NT2/D1 (cell line): ENCODE measurements at places on chromosomes 11 and 22.
A peak's percentile ranks its signal among the peaks of the same experiment; 100 is the strongest.

DNA sequence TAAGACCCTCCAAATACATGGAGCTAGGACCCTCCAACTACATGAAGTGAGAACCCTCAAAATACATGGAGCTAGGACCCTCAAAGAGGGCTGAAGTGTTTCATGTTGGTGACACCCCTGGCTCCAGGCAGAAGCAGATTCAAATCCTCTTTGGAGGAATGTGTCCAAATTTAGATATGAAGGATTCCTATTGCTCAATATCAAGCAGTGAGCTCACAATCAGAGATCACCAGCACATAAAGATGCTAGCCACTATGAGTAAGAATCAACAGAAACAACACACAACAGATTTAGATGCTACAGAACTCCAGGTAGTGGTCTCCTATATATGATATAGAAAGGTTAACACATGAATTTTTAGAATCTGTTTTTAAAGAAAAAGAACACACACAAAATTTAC, 11.2 kb upstream of the RAB3IL1 start:
- no peak for DNase-seq

- no peak for DNase-seq
Measured at GRCh38 chr11:128260398-128260797, 327.0 kb downstream of the ETS1 start.

DNA sequence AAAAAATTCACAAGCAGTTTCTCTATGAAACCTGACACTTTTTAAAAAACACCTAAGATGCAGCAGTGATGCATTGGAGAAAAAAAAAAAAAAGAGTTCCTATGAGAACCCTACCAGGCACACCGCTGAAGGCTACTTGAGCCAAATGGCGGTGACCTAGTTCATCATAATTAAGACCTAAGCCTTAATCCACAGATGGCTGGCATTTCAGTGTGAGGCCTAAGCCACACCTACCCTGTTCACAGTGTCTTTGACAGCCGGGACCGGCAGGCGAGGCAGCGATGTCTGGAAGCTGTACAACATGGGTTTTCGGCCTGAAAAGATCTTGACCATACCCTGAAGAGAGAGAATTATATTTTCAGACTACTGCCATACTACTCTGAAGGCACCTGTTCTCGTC, 38.0 kb downstream of the CPT1A start:
- DNase-seq, result no peak

DNA sequence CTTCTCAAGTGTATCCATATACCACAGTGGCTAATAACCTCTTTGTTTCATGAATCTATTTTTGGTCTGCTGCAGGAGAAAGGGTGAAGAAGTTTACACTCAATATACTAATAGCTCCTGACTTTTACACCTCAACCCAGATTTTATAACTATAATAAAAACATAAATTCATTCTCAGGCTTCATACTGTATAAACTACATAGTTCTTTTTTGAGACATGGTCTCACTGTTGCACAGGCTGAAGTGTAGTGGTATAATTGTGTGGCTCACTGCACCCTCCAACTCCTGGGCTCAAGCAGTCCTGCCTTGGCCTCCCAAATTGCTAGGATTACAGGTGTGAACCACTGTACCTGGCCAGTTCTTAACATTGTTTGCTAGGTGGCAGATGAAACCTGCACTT, 17.8 kb upstream of the CCDC179 start:
- DNase-seq, result no peak

- no peak for DNase-seq
Measured at GRCh38 chr11:132911186-132911585, 621.1 kb downstream of the OPCML start.

DNA sequence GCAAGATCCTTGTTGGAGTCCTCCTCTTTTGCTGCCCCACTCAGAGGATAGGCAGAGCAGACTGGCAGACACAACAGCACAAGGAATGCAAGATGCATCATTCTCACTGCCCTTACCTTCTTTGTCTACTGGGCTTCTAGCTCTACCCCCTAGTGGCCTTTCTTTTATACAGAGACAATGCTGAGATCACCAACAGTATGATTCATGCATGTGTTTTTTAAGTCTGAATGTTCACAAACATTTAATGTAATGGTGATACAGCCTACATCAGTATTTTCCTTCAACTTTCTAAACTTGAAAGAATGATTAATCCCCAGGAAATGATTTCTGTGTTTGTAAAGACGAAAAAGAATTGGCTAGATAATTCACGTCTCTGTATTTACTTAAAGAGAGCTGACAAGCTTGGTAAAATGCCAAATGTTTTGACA, at the start of gene MMP10:
MMP10 (minus strand) TSS at position 138 of the 428 bp plus-strand sequence; CDS start at position 101, 37 bp downstream.
- peak; percentile 40 for DNase-seq

DNA sequence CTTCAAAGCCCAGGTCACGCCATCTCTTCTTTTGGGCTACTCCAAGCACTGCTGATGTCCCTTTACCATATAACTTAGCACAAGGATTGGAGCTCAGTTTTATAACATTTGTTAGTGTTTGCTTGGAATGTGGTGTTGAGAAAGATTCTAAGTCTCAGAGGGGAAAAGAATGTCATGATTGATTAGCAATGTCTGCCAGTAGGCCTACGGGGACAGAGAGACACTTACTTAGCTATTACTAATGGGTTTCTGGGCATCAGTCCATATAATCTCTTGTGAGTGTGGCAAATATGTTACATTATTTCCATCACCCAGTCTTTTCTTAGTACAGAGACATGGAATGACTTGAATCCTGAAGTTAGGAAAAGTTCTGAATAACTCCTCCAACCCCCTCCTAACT, 75.4 kb upstream of the FSHB start:
- no peak for DNase-seq

- no peak for DNase-seq
Measured at GRCh38 chr11:10564696-10565318, 3.7 kb downstream of the LYVE1 start.
